ENCODE measurements at places on chromosomes 13 and 19. TPM values are rescaled to one million over a fixed set of nuclear protein-coding genes. Genes with fewer than 3 reads are reported as not detected.

CBY2 gene
- polyA plus RNA-seq: not detected

DNA sequence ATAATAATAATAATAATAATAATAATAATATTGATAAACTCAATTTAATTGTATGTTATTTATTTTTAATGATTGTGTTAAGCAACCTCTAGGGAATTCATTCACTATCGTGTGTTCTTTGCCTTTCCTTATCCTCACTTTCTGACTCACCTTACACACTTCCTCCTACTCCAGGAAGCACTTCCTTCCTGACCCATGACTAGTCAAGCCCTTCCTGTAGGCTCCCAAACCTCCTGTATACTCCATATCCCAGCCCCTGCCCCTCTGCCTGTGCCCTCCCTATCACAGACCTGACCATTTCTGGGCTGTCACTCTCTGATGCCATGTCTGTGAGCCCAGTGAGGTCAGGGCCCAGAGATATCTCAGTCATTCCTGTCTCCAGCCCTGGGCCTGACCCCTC is 7.6 kb downstream of the LGALS4 start:
- no peak for DNase-seq

DNA sequence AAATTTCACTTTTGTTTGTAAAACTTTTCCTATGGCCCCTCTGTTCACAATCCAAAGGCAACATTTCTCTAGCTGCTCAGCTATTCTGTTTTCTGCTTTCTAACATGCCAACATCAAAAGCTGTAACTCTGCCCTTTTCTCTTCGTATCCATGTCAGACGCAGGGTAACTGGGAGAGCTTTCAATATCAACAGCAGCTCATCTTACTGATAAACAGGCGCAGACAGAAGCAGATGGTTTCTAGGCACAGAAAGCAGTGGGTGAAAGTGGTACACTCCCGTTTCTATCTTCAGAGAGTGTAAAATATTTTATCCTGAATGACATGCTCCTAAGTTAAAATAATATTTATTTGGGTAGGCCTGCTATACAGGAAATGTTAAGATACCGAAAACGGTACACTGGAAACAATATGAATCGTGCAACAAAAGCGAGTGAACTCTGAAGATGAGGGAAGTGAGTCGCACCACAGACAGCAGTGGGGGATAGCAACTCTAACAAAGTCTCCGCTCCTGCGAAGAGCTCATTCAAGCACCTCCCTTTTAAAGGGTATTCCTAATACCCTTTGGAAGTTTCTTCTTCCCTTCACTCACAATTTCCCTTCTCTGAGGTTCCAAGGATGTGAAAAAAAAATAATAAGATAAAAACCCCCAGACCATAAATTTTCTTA is 798.3 kb downstream of the GPC5 start:
- no peak for DNase-seq

- DNase-seq: no peak
Measured at GRCh38 chr19:16461630-16462051, 10.1 kb downstream of the EPS15L1 start.

DNA sequence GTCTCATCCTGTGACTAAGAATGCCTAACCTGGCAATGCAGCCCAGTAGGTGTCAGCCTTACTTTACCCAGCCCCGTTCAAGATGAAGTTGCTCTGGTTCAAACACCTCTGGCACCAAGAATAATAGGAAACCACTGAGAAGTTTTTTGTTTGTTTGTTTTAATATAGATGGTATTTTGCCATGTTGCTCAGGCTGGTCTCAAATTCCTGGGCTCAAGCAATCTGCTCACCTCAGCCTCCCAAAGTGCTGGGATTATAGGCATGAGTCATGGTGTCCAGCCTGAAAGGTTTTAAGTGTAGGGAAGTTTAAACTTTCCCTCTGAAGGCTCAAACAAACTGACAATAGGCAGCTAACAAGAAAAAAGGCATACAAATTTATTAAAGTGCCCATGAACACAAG is 51.2 kb upstream of the ABCC4 start:
- DNase-seq: no peak

DNA sequence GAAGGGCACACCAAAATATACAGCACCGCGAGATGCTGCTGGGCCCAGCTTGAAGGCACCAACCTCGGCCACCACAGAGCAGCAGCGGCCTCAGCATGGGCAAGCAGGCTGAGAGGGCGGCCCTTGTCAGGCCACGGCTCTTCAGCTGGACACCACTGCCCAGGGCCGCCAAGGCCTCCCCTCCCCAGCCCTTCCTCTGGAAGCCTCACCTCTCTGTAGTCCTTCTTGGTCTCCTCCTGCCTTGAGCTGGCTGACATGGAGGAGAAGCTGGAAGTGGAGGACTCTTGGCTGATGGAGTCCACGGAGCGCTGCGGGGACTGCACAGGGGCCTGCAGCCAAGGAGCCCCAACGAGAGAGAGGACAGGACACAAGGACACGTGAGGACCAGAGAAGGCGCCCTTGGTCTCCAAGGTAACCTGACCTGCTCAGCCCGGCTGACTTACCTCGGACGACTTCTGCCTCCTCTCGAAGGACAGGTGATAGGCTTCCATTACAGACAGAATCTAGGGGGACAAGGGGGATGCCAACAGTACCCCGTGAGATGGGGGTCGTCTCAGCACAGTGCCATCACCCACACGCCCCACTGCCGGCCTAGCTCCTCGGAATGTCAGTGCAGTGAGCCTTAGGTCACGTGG is 38.2 kb downstream of the PDCD5 start:
- DNase-seq: no peak

GRCh38 chr19:8148088-8148409 is 1.3 kb downstream of the FBN3 start:
- DNase-seq: no peak

Measured in adrenal gland (tissue), 19 donors.